CD14-positive monocyte (primary cell): ENCODE measurements at places on chromosomes 11 and 22. TPM values are rescaled to one million over a fixed set of nuclear protein-coding genes. Genes with fewer than 3 reads are reported as not detected.
A peak's percentile ranks its signal among the peaks of the same experiment; 100 is the strongest.

The MAPK8IP1 gene
- polyA plus RNA-seq = not detected

The SLC22A6 gene
- polyA plus RNA-seq = not detected

The OR51I1 gene
- not detected for polyA plus RNA-seq

The JAML gene
- polyA plus RNA-seq = 129 and 316 TPM in 2 replicates

The DTX4 gene
- 1.1 TPM for polyA plus RNA-seq

The FAM180B gene
- polyA plus RNA-seq = 0.09 and 0.13 TPM in 2 replicates

The TBRG1 gene
- 43.5 TPM for polyA plus RNA-seq

The OR51B2 gene
- not detected in 2 replicates for polyA plus RNA-seq

The LRRC10B gene
- not detected in 2 replicates for polyA plus RNA-seq

The SERHL2 gene
- polyA plus RNA-seq = 0.60 TPM

The TESMIN gene
- 2.5 TPM for polyA plus RNA-seq

The YPEL4 gene
- polyA plus RNA-seq = 0.28 and 0.56 TPM in 2 replicates

The SHANK3 gene
- not detected for polyA plus RNA-seq

DNA sequence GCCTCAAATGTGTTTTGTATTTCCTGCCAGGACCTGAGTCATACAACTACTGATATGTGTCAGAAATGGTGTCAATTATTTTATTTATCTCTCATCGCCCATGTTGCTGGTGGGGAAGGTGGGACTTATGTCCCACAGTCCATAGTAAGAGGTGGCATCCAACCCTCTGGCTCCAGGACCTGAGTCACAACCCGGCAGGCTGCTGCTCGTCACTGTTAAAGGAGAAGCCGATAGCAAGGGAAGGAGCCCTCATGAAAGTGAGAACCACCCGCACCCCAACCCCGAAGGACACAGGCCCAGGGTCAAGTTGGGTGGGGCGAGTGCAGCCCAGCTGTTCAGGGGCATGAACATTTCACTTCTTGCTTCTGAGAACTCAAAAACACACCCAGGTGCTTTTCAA lies 33.1 kb upstream of the TP53I11 start:
- no peak for DNase-seq

DNA sequence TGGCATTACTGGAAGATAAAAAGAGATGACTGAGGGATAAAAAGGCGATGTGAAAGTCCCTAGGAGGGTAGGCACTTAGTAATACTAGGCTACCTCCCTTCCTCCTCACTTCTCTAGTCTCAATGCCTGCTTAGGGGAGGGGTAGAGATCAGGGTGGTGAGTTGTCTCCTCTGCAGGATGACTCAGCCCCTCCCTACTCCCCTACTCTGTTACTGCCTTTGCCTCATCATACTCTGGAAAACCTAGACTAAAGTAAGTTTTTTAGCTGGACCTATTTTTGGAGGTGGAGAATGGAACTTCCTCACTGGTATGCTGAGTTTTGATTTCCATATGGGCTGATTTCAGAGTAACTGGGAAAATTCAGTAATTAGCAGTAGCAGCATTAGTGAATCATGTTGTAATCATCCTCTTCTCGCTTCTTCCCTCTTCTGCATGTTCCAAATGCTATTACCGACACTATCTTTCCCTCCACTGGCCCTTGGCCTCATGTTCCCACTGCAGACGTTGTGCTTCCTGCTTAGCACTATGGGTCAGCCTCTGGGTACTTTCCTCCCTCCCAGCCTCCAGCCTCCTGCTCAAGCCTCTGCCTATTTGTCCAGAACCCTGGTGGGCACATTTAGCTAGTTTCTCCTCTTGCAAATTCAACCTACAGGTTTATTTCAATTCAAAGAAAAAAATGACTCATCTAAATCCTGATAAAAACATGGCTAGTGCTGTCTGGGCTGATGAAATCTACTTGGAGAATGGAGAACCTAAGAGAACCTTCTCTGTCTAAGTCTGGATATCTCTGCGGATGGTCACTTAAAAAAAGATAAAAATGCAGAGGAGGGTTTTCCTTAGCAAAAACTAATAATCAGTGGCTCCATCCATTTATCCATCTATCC lies 281.7 kb downstream of the ST3GAL4 start:
- no peak for DNase-seq

GRCh38 chr11:125141686-125142535 lies 22.6 kb upstream of the PKNOX2 start:
- peak; percentile 49 for DNase-seq

DNA sequence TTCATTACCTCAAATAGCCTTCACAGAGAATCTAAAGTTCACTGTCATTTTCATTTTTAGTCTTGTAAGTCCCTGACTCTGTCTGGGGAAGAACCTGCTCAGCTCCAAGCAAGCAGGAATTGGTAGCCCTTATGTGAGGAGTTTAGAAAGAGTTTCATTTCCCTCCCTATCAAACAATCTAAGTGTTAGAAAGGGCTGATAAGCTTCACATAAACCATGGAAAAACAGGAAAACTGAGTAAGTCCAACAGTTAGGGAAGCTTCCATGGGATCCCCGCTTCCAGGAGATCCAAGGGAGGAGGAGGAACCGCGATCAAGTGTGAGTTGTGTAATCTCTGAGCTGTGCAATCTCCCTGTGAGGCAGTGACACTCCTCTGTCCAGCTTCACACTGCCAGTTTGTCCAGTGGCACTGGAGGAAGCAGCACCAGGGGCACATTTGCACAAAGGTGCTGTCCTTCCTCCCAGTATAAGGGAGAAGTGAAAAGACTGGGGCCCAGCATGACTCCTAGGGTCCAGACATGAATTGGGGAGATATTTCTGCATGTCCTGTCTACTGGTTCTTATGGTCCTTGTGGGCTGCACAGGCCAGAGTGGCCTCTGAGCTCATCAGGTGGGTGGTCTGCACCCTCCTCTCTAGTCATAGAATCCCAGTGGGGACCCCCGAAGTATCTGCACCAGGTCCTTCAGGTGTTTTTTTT lies 4.3 kb downstream of the PRAME start:
- no peak for DNase-seq

- peak; percentile 32 for DNase-seq
These were observed 8.3 kb downstream of the PRR5L start for GRCh38 chr11:36304351-36304750.

- DNase-seq = peak; percentile 88
These were observed 102.3 kb upstream of the CD44 start for GRCh38 chr11:35036639-35037038.

DNA sequence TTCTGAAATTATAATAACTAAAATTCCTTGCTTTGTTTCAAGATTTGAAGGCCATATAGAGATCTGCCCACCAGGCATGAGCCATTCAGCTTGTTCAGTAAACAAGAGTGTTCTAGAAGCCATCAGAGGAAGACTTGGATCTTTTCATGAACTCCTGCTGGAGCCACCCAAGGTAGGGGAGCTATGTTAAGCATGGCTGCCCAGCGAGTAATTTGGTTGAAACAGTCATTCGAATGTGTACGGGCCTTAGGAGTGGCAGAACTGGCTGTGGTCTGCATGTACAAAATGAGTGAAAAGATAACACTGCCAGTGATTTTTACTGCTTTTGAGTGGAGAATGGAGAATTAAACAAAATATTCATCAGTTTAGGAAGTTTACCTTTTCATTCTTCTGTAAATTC lies 103.7 kb downstream of the PPP6R3 start:
- no peak for DNase-seq

DNA sequence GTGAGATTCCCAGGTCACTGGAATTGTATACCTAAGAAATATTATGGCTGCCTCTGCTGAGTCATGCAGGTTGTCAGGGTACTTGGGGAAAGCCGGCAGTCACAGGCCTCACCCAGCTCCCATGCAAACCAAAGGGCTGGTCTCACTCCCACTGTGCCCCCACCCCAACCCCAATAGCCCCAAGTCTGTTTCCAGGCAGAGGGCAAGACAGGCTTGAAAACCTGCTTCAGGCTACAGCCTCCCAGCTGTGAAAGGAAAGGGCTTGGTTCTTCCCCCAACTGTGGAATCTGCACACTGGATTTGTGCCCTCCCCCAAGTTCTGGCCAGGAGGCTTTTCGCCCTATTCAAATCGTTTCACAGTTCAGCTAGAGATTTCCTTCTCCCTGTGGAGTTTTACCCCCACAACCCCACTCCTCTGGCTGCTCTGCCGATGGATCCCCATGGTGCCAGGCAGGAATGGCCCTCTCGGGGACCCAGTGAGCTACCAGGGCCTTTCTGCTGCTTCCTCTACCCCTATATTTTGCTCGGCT lies 37.0 kb upstream of the ABTB2 start:
- DNase-seq = no peak

- no peak for DNase-seq
These were observed 12.8 kb upstream of the SCGB1A1 start for GRCh38 chr11:62406034-62406433.

DNA sequence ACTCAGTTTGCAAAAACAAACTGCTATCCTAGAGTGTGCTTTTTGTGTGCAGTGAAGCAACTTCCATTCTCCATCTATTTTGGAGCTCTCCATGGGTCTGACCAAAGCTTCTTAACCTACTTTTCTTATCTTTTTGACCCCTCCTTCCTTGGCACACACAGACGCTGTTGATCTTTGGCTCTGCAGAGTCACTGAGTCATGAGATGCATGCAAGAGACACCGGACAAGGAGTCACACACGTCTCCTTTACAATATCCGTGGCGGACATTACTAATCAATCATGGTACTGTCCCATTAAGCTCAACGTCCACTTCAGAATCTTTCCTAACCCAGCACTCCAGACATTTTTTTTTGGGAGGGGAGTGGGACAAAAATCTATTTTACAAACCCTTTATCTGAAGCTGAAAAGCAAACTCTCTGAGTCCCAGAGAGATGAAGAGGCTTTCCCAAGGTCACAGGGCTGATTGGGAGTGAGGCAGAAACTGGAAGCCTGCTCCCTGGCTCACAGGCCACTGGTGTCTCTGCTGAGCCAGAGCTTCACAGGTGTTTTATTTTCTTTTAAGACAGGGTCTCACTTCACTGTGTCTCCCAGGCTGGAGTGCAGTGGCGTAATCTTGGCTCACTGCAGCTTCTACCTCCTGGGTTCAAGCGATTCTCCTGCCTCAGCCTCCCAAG lies 165.8 kb upstream of the SYT13 start:
- DNase-seq = no peak

GRCh38 chr22:26725012-26725676 lies 67.8 kb downstream of the MIAT start:
- DNase-seq = no peak

GRCh38 chr11:22666688-22667439 lies 453 bp downstream of the GAS2 start:
- DNase-seq = no peak

DNA sequence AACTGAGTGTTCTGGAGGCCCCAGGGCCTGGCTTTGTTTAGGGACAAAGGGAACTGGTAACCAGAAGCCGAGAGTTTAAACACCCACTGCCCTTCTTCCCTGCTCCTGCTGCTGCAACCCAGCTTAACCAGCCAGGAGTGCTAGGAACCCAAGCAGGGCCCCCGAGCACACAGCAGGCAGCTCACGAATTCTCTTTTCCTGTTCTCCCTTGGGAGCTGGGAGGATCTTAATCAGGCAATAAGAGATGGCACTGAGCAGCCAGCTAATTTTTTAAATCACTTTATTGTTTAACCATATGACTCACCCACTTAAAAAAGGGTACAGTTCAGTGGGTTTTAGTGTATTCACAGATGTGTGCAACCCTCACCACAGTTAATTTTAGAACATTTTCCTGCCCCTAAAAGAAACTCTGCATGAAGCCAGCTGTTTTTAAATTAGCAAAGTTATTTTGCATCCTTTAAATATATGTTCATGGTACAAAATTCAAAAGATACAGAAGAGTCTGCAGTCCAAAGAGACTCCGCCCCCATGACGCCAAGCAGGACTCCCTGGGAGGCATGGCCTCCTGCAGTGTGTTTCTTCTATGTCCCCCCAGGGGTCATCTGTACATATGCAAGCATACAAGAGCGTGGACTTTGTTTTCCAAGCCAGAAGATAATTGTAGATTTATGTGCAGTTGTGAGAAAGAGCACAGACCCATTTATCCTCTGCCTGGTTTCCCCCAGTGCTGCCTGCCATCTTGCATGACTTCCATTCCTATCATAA lies 18.9 kb upstream of the PPP6R3 start:
- no peak for DNase-seq

DNA sequence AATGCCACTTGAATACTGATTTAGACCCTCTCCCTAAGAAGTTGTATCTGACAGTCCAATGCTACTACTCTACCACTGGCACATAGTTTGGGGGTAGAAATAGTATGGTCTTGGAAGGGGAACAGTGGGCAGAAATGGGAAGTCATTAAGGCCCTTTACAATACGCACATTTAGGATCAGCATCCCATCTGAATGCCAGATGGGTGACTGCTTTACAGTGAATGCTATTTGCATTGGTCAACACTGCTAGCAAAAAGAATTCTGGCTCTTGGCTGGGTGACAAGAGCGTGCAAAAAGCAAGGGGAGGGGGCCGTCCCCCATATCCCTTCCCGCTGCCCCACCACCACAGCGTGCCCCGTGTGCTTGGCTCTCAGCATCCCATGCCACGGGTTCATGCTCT lies 104.7 kb upstream of the BID start:
- DNase-seq = no peak

GRCh38 chr22:47615051-47615450 lies 852.6 kb downstream of the TBC1D22A start:
- DNase-seq = no peak

DNA sequence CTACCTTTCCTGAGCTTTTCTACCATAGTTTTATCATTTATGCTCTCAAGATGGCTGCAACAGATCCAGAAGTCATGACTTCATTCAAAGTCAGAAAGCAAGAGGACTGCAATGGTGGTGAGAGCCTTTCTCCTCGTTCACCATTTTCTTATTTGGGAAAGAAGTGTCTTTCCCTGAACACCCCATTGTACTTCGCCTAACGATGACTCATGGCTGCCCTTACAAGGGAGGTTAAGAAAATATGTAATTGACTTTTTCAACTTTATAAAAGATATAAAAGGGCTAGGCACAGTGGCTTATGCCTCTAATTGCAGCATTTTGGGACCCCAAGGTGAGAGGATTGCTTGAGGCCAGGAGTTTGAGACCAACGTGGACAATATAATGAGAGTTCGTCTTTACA lies 541.7 kb downstream of the METTL15 start:
- no peak for DNase-seq

DNA sequence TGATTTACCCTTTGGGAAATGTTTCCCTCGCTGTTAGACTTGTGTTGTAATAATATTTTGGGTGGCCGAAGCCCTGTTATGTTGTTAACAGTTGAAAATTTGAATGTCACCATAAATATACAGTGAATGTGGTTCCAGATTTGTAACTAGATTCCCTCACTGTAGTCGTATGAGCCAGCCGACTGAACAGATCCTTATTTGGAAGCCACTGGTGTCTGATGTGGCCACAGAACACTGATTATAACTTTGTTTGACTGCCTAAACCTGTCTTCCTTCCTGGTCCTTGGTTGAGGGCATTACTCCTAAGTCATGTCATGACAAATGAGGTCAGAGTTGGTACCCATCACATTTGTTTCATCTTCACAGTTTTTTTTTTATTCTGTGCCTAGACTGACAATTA lies 45.4 kb downstream of the YAP1 start:
- DNase-seq = no peak

GRCh38 chr11:284105-285020 lies 4.6 kb upstream of the PGGHG start:
- no peak for DNase-seq

- DNase-seq = no peak
These were observed 5.4 kb downstream of the BEST1 start for GRCh38 chr11:61955422-61956135.

DNA sequence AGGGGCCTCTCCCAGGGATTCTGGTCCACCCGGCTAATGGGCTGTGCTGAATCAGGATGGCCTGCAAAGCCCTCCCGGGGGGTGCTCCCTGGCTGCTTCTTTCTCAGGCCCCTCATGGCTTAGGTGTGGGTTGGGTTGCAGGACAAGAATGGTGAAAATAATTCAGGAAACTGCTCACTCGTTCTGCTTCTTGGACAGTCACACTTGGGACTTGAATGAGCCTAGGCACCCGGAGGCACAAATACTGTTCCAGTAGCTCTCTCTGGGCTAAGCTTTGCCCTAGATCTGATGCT lies 83.2 kb downstream of the TRIM29 start:
- DNase-seq = no peak
